Keratinocyte (primary cell): ENCODE measurements at places on chromosomes 2 and 18.

- DNase-seq, result no peak
These were observed 25.0 kb downstream of the FASTKD2 start for GRCh38 chr2:206790311-206790935.

- no peak for DNase-seq
These were observed 1.3 kb downstream of the DCDC2C start for GRCh38 chr2:3704692-3705091.

DNA sequence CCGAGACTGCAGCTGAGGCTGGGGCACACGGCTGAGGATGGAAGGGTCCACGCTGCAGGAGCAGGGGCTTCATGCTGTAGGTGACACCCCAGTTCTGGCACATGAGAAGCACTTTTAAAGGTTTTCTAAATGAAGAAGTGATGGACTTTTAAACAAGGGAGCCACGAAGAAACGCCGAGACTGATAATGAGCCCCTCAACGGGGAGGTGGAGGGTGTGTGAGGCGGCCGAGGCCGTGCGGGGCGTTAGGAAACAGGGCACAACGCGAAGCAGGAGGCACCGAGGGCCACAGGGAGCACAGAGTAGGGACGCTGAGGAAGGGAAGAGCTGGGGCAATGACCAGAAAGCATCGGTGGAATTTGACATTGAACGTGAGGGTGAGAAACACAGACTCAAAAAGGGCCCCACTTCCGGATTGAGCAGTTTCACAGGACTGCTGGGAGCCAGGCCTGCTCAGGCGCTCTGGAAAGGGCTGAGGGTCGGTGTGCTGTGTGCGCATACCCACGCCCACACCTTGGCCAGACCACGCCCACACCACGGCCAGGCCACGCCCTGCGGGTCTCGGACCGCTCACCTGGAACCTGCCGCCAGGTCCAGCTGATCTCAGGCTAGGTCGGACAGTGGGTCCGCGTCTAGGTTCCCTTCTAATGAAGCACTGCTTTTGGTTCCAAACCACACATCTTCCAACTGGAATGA is 115.7 kb downstream of the GYPC start:
- no peak for DNase-seq

DNA sequence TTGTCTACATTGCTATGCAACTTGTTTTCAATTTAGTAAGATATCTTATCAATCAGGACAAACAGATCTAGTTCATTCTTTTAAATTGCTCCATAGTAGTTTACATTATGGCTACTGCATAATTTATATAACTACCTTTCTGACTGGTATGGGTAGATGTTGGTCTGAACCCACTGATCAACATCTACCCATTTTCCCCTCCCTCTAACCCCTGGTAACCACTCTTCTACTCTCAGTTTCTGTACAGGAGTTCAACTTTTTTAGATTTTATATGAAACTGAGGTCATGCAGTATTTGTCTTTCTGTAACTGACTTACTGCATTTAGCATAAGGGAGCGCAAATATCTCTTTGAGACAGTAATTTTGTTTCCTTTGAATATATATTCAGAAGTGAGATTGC is 73.2 kb downstream of the ITSN2 start:
- no peak for DNase-seq
